Fibroblast of mammary gland (primary cell): ENCODE measurements at places on chromosomes 3 and 15.

DNA sequence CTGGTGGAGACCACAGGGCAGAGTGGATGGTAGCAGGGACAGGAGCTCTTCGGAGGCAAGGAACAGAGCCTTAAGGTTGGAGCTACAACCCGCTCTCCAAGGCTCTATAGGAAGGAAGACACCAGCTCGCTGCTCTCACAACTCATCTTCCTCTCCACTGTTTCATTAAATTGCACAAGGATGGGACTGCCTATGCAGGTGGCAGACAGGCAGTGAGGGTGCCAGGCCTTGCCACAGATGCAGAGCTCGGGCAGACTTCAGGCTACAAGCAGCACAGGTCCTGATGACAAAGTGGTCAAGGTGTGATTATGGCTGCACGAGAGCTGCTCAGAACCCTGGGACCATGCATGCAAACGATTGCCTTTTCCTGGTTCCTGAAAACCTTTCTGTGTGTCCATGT lies 144.6 kb downstream of the FOXP1 start:
- DNase-seq = no peak

DNA sequence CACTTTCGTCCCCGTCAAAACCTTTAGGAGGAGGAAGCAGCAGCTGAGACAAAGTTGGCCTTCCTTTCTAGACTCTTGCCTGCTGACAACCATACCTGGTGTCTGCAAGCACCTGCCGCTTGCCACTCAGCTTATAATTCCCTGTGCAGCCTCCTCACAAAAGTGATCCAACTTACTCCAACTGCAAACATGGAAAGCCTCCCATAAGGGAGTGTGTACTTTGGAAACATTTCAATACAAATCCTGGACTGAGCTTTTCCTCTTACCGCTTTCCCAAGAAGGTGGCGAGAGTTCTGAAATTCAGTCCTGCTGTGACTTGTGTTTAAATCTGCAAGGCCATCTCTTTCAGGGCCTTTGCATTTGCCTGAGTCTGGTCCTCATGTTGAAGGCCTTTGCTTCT lies 86.8 kb downstream of the LARS2 start:
- DNase-seq = no peak

- DNase-seq = peak; percentile 56
Observed at GRCh38 chr3:182837855-182838454, 44.7 kb downstream of the ATP11B start.

DNA sequence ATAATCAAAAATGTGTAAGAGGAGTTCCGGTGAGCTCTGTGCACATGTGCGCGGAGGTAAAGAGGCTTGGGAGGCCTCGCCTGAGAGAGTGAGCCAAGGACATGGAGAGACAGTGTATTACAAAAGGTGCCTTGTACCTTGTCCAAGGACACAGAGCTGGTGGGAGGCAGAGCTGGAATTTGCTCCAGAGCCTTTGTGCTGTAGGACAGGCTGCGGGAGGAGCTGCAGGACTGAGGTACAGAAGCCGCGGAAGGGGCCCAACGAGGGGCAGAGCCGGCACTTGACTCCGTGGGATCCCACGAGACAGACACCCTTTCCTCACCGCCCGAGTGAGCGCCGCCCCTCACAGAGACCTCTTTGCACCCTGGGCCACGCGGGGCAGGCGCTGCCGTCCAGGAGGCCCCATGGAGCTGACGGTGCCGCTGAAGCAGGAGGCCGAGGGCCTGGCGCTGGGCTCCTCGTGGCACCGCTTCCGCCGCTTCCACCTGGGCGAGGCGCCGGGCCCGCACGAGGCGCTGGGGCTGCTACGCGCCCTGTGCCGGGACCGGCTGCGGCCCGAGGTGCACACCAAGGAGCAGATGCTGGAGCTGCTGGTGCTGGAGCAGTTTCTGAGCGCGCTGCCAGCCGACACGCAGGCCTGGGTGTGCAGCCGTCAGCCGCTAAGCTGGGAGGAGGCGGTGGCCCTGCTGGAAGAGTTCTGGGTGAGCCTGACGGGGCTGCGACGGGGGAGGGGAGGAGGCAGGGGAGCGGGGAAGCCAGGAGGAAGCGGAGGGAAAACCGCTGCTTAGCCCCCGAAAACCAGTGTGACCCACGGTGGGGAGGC lies 68.7 kb downstream of the SLTM start:
- peak; percentile 16 for DNase-seq

DNA sequence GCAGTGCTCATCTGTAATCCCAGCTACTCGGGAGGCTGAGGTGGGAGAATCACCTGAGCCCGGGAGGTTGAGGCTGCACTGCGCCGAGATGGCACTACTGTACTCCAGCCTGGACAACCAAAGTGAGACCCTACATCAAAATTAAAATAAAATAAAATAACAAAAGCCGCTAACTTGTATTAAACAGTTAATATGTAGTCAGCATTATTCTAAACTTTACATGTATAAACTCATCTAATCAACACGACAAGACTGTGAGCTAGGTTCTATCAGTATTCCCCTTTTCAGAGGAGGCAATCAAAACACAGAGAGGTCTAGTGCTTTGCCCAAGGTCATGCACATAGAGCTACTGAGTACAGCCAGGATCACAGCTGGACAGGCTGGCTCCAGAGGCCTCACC lies 111.7 kb upstream of the LINGO1 start:
- no peak for DNase-seq

GRCh38 chr15:55133972-55134371 lies 62.8 kb downstream of the RSL24D1 start:
- no peak for DNase-seq

DNA sequence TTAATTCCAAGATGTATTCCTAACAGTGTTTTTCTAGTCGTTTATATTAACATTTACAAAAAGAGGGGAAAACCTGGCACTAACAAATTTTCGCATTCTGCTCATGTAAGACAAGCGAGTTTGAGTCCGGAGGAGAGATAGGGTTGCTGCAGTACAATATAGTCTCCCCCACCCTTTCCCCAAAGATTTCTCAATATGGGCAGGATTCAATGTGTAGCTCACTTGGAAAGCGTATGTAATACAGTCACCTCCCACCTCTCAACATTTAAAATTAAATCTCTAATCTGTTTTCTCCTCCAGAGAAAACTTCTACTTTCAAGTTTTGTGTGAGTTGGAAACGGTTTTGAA lies 57.9 kb downstream of the CMSS1 start:
- DNase-seq = peak; percentile 75

DNA sequence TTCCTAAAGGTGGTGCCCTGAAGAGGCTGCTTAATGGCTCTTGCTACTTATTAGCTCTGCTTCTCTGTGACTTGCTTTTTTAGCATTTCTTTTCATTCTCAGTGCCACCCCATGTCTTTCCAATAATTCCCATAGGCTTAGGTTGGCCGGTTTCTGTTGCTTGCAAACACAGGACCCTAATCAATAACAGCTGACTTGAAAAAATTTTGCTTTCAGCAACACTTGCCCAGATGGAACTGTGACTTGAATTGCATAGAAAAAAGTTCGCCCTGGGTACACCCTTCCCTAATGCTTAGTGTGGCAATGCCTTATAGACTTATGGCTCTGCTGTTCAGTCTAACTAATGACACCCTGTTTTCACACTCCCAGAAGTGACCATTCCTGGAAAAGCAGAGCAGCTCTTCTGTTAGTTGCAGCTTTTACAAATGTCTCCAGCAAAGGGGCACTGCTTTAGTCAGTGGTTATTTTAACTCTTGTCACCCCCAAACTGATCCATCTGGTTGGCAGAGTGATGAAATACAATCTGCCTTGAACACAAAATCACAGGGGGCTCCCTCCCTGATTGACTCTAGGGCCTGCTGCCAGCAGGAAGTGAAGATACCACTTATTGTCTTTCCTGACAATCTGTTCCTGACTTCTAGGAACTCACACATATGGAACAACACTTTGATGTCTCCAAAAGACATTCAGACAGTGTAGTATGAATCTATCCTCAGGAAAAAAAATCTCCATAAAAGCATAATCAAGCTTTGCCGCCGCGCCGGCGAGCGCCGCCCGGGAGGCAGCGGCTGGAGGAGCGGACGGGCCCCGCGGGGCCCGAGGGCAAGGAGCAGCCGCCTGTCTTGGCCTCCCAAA lies 9.7 kb upstream of the SLMAP start:
- peak; percentile 7 for DNase-seq

DNA sequence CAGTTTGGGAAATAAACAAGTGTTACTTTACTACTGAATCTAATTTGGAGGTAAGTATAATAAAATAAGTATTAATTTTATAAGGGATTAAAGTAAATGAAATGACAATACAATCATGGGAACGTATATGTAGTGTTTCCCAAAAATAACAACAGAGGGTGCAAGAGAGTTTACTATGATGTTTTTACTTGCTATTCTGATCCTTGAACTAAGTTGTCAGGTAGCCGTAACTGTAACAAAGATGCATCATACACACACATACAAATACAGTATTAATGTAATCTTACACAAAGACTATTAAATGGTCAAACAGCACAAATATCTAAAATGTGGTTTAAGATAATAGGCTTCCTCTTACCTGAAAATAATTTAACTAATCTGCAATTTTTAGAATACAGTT lies 311.4 kb downstream of the TBC1D5 start:
- peak; percentile 57 for DNase-seq

DNA sequence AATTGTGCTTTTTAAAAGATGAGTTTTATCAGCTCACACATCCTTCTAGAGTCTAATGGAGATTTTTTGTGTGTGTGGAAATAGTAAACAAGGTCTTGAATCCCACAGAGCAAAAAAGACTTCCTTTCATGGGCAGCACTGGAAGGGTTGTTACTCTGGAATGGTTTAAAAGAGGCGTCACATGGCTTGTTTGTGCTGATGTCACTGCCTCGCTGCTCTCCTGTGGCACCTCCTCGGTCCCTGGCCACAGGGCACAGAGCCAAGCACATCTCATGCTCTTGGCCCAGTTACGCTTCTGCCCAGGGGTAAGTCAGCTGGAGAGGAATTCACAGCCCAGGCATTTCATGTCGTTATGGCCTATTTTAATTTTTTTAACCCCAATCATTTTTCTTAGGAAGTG lies 53.2 kb downstream of the PGPEP1L start:
- peak; percentile 53 for DNase-seq

DNA sequence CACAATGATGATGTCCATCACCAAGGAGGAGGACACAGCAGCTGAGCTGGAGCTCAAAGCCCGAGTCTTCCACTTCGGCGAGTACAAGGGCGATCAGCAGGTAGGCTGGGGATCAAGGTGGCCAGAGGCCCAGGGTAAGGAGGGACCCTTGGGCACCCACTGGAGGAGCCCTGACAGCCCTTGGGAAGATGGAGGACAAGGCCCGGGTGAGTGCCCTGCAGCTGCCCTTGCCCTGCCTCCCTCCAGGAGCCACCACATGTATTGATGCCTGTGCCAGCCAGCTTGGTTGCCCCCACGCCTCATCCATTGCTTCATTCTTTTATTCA lies 38.4 kb downstream of the CFAP100 start:
- DNase-seq = no peak

- DNase-seq = peak; percentile 8
Observed at GRCh38 chr15:77181305-77182074, 110.6 kb upstream of the TSPAN3 start.

DNA sequence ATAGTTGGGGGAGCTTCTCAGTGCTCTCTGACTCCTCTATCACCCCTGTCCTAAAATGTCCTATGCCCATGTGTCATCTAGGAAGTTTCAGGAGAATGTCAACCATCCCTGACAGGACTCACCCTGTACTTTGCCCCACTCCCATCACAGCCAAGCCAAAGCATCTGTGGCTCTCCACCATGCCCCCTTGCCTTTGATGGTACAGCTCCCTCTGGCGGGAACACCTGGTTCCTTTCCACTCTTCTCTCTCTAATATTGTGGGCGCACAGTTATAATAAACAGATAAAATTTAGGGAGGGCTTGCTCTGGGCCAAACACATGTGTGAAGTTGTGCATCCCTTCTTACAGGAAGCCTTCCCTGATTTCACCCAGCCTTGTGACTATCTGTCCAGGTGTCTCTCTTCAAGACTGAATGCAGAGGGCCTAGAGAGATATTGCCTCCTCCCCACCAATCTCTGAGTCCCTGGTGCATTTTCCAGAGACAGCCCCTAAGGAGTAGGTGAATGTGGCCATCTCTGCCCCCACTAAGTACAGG lies 62.8 kb downstream of the ISG20 start:
- no peak for DNase-seq

DNA sequence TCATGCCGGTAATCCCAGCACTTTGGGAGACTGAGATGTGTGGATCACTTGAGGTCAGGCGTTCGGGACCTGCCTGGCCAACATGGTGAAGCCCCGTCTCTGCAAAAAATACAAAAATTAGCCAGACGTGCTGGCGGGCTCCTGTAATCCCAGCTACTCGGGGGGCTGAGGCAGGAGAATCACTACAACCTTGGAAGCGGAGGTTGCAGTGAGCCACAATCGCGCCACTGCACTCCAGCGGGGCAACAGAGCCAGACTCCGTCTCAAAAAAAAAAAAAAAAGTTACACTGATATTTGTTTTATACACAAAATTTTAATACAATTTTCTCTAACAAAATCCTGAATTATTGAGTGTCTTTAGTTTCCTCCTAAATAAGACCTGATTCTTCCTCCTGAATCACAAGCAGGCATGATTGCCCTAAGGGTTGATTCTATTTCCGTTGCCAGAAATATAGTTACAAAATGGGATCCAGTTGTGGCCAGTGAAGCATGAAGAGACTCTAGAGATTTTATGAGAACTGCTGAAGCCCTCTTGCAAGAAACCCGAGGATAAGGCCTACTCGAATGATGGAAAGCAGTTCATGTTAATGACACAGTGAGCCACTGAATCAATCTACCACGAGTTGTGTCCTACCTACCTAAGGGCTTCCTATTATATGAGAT lies 9.6 kb upstream of the SMARCC1 start:
- no peak for DNase-seq

DNA sequence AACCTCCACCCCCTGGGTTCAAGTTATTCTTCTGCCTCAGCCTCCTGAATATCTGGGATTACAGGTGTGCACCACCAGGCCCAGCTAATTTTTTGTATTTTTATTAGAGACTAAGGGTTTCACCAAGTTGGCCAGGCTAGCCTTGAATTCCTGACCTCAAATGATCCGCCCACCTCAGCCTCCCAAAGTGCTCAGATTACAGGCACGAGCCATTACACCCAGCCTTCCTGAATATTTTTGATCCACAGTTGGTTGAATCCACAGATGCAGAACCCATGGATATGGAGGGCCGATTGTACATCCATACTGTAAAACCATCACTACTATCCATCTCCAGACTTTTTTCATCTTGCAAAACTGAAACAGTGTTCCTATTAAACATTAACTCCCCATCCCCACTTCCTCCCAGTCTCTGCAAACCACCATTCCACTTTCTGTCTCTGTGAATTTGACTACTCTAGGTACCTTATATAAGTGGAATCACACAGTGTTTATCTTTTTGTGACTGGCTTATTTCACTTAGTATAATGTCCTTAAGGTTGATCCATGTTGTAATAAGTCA lies 8.2 kb upstream of the TMEM62 start:
- DNase-seq = no peak

GRCh38 chr3:136343873-136344555 lies 93.9 kb downstream of the PCCB start:
- DNase-seq = peak; percentile 99
